T-helper 17 cell (primary cell): ENCODE measurements at places on chromosomes 1 and 21. TPM values are rescaled to one million over a fixed set of nuclear protein-coding genes. Genes with fewer than 3 reads are reported as not detected.

DNA sequence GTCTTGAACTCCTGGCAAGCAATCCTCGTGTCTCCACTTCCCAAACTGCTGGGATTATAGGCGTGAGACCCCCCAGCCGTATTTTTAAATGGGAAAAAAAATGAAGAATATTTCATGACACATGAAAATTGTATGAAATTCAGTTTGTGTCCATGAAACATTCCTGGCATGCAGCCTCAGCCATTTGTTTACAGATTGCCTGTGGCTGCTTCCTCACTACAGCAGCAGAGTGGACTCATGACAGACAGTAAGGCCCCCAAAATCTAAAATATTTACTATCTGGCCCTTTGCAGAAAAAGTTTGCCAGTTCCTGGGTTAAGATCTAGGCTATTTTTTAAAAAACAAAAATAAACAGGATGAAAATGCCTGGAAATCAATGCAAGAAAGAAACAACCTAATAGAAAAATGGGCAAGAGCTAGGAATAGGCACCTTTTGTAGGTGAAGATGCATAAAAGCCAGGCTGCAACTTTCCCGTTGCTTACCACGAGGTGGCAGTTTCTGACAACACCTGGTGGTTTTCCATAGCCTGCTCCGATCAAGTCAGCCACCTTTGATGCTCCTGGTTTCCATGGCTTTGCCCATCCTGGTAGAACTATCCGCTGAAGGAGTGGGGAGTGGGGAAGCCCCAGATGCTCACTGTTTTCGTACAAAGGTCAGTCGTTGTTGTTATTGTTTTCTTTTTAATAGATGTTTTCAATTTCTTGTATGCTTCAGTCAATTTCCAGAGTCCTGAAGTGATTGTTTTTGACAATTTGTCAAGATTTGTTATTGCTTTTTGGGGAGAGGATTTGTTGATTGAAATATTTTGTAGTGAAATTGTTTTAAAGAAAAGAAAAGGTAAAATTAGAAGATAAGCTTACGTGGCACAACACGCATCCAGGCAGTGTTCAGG, 24.3 kb downstream of the UBE2Q1 start:
- no peak for DNase-seq
- H3K27me3 ChIP-seq: peaks cover 32% of the 10 kb centered on the region
- H3K4me1 ChIP-seq: peaks cover 2% of the 10 kb centered on the region
- H3K27ac ChIP-seq: no peak overlapping the region
- peaks cover 2% of the 10 kb centered on the region for H3K36me3 ChIP-seq

DNA sequence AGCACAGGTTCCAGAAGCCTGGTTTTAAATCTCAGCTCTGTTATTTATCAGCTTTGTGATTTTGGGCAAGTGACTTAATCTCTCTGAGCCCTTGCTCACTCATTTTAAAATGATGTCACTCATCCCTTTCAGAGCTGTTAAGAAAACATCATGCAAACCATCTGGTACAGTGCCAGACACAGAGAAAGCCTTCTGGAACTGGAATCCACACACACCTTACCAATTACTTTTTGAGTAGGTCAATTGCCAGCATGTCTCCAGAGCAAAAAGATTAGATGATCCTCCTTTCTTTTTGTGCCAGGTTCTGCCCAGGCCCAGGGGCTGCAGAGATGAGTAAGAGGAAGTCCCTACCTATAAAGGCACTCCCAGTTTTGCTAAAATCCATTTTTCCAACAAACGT, 61.3 kb downstream of the ROR1 start:
- no peaks in the 10 kb centered on the region for H3K4me1 ChIP-seq
- H3K4me3 ChIP-seq: no peak overlapping the region
- peaks cover 22% of the 10 kb centered on the region for H3K27me3 ChIP-seq
- DNase-seq: no peak

- H3K4me3 ChIP-seq: no peak overlapping the region
- no peak overlapping the region for H3K27ac ChIP-seq
- peaks cover 16% of the 10 kb centered on the region for H3K27me3 ChIP-seq
- H3K36me3 ChIP-seq: peaks cover 6% of the 10 kb centered on the region
Observed at GRCh38 chr1:70487459-70487815, 76.4 kb downstream of the CTH start.

DNA sequence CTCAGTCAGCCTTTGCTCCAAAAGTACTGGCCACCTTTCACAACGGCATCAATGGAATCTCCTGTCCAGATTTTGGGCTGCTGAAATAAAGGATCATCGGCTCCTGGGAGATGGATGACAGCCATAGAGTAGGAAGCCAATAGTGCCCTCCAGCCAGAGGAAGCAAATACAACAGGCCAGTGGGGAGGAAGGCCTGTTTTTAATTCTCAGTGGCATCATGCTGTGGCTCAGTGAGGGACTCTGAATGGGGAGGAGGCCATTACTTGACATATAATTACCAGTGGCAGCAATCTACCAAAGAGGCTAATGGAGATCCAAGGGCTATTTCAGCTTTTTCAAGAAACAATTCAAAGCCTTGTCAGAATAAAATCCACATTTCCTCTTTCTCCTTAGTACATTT, 26.7 kb downstream of the COLGALT2 start:
- H3K4me3 ChIP-seq: no peak overlapping the region
- peaks cover 23% of the 10 kb centered on the region for H3K27me3 ChIP-seq
- no peaks in the 10 kb centered on the region for H3K36me3 ChIP-seq
- DNase-seq: no peak
- H3K4me1 ChIP-seq: no peaks in the 10 kb centered on the region
- no peak overlapping the region for H3K27ac ChIP-seq

- DNase-seq: no peak
- H3K4me3 ChIP-seq: peak overlapping the region; percentile 84
- peaks cover 4% of the 10 kb centered on the region for H3K36me3 ChIP-seq
- H3K27me3 ChIP-seq: no peaks in the 10 kb centered on the region
- H3K27ac ChIP-seq: no peak overlapping the region
Observed at GRCh38 chr1:198936371-198937083, 297.7 kb downstream of the PTPRC start.

DNA sequence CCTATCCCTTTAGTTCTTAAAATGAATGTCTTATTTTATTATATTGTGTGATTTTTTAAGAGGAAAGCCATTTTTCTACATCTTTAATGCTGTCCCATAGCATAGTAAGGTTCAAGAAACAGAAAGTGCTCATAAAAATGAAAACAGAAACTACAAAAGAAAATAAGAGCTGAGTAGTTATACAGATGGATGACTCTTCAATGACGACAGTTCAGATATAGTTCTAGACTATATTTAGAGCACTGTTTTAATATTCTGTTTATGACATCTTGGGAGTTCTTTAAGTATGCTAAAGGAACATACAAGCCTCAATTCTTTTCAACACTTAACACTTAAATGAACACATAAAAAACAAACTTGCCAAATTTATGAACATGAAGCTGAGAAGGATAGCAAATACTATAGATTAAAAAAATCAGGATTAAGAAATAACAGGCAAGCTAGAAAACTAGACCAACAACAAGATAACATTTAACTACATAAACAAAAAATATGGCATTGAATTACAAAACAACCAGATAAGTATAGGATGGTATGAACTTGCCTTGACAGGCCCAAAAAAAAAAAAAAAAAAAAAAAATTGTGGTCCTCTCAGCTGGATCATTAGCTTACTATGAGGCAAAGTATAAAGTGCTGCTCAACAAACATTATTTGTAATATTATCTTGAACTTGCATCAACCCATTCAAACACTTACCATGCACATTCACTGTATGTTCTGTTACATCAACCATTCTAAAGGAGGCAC, 87.9 kb downstream of the ZZZ3 start:
- no peaks in the 10 kb centered on the region for H3K27me3 ChIP-seq
- peaks cover 3% of the 10 kb centered on the region for H3K4me1 ChIP-seq
- no peak overlapping the region for H3K4me3 ChIP-seq
- no peak for DNase-seq
- no peak overlapping the region for H3K27ac ChIP-seq
- H3K36me3 ChIP-seq: no peaks in the 10 kb centered on the region

- no peak for DNase-seq
- H3K27ac ChIP-seq: no peak overlapping the region
- H3K36me3 ChIP-seq: no peaks in the 10 kb centered on the region
- no peaks in the 10 kb centered on the region for H3K4me1 ChIP-seq
Observed at GRCh38 chr1:4851385-4852065, 197.1 kb downstream of the AJAP1 start.

DNA sequence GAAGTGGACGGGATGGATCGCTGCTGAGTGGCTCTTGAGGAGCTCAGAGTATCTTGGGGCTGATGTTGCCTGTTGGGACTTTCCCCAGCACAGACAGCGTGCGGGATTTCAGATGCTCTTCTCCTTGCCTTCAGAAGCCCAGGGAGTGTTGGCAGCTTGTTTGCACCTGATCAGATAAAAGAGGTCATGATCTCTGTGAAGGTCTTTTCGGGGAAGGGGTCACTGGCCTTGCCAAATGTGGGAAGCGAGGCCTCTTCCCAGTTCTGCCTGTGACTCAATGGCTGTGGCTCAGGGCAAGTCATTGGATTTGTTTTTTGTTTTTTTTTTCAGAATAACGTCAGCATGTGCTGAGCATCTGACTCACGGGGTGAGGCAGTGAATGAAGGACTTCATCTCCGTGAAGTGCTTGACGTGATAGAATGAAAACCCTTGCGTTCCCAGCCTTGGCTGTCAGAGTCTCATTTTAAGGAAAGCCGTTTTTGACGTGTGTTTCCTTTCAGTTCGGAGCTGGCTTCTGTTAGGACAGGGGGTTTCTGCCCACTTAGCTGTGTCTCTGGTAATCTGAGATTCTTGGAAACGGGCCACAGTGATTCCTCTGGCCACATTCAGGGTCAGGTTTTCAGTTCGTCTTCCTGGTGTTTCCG, 46.7 kb downstream of the GALNT2 start:
- H3K36me3 ChIP-seq: peaks cover 2% of the 10 kb centered on the region
- H3K4me3 ChIP-seq: no peak overlapping the region
- DNase-seq: no peak
- H3K4me1 ChIP-seq: peaks cover 40% of the 10 kb centered on the region

GRCh38 chr1:114368560-114369255, 142.3 kb downstream of the TRIM33 start:
- no peaks in the 10 kb centered on the region for H3K4me1 ChIP-seq
- no peak overlapping the region for H3K27ac ChIP-seq
- H3K27me3 ChIP-seq: peaks cover 8% of the 10 kb centered on the region

- peaks cover 14% of the 10 kb centered on the region for H3K4me1 ChIP-seq
- DNase-seq: no peak
- no peak overlapping the region for H3K4me3 ChIP-seq
- H3K36me3 ChIP-seq: peaks cover 4% of the 10 kb centered on the region
- H3K27ac ChIP-seq: no peak overlapping the region
- H3K27me3 ChIP-seq: no peaks in the 10 kb centered on the region
Observed at GRCh38 chr1:6074192-6074901, 28.7 kb downstream of the KCNAB2 start.

GRCh38 chr1:29469457-29469856, 233.1 kb downstream of the PTPRU start:
- no peaks in the 10 kb centered on the region for H3K36me3 ChIP-seq
- H3K27ac ChIP-seq: no peak overlapping the region
- no peak for DNase-seq
- no peak overlapping the region for H3K4me3 ChIP-seq
- peaks cover 53% of the 10 kb centered on the region for H3K27me3 ChIP-seq

- H3K27me3 ChIP-seq: no peaks in the 10 kb centered on the region
- H3K4me3 ChIP-seq: no peak overlapping the region
- no peaks in the 10 kb centered on the region for H3K4me1 ChIP-seq
- no peak for DNase-seq
Observed at GRCh38 chr1:113325022-113325421, 65.3 kb upstream of the MAGI3 start.

DNA sequence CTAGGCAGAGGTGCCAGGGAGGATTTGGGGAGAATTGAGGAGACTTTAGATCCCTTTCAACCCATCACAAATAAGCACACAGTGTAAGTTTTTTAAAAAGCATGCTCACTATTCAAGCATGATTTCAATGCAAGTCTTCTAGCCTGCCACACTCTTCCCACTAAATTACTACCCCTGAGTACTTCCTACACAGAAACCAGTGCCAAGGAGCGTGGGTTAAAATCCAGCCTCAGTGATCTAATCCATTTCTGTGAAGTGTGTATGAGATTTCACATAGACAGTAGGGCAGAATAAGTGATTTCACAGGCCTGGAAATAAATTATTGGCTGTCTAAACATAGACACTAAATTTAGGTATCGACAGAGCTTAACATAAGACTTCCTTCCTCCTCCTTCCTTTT, 142.9 kb upstream of the ATP1B1 start:
- H3K36me3 ChIP-seq: no peaks in the 10 kb centered on the region
- H3K4me3 ChIP-seq: peak overlapping the region; percentile 22
- no peaks in the 10 kb centered on the region for H3K27me3 ChIP-seq

NEGR1 gene
- total RNA-seq: not detected

EPRS1 gene
- total RNA-seq: 55.1 TPM

FMOD gene
- not detected for total RNA-seq

PTPRC gene
- total RNA-seq: 697 TPM

PAQR7 gene
- 1.4 TPM for total RNA-seq
